Activated CD8-positive, alpha-beta T cell treated with anti-CD3 and anti-CD28 coated beads for 36 hours (primary cell): ENCODE measurements at places on chromosomes 13 and 19. TPM values are rescaled to one million over a fixed set of nuclear protein-coding genes. Genes with fewer than 3 reads are reported as not detected.
A peak's percentile ranks its signal among the peaks of the same experiment; 100 is the strongest.

GRCh38 chr19:39247701-39248664, 673 bp downstream of the IFNL4 start:
- no peak for DNase-seq

GRCh38 chr19:55265173-55265572, 6.4 kb upstream of the PPP6R1 start:
- DNase-seq, result no peak

- DNase-seq, result no peak
Observed at GRCh38 chr19:35784503-35785338, 9.4 kb downstream of the ARHGAP33 start.

DNA sequence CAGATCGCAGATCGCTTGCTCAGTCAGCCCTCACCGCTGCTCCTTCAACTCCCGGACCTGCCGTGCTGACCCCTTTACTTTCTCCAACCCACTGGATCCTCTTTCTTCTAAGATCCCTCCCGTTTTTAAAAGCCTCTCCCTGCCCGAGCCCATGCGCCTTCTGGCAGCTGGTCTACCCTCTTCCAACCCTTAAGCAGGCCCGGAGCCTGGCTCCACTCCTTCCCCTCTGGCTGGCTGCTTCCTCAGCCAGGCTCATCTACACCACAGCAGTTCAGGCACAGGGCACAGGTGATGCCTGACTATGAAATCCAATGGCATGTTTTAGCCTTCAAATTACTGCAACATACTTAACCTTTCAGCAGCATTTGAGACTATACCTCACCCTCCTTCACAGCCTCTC, 63.8 kb upstream of the PABPC3 start:
- DNase-seq, result no peak

GRCh38 chr19:23098988-23099387, 17.8 kb upstream of the ZNF730 start:
- no peak for DNase-seq

GRCh38 chr13:32530841-32531253, 7.7 kb downstream of the N4BP2L2 start:
- DNase-seq, result no peak

GRCh38 chr13:30022796-30023195, 172.4 kb upstream of the UBL3 start:
- DNase-seq, result no peak

DNA sequence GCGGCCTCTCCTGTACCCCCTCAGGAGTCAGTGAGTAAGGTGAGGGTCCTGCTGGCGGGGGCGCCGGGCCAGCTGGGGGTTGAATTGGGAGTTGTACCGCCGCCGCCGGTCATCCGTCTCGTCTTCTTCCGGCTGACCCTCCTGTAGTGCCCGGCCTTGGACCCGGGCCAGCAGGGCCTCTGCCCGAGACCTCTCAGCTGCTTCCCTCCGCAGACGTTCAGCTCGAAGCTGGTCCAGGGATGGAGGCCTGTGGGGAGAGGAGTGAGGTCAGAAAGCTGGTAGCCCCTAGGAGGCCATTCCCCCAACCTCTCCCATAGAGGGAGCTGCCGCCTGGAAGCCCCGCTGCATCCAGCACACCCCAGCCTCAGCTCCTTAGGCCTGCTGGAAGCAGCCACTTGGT, 3.8 kb downstream of the LENG1 start:
- no peak for DNase-seq

GRCh38 chr13:114339857-114340534, 25.7 kb downstream of the CHAMP1 start:
- DNase-seq, result peak; percentile 70

DNA sequence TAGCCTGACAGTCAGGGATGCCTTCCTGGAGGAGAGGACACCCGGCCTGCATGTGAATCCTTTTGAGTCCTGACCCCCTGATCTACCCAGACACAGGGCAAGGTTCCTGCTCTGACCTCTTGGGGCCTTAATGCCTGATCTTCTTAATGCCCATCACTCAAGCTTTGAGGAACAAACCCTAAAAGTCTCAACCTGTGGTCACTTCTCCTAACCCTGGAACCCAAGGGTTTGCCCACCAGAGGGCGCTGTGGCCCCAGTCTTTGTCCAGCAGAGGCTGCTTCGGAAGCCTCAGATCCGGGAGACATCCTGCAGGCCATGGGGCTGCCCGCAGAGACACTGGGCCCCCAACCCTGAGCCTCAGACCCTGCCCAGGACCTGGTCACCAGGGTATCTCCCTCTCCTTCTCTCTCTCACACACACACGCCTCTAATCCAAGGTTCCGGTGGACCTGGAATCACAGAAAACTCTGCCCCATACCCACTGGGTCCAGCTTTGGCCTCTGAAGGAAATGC, 9.8 kb upstream of the DPF1 start:
- DNase-seq, result peak; percentile 92

DNA sequence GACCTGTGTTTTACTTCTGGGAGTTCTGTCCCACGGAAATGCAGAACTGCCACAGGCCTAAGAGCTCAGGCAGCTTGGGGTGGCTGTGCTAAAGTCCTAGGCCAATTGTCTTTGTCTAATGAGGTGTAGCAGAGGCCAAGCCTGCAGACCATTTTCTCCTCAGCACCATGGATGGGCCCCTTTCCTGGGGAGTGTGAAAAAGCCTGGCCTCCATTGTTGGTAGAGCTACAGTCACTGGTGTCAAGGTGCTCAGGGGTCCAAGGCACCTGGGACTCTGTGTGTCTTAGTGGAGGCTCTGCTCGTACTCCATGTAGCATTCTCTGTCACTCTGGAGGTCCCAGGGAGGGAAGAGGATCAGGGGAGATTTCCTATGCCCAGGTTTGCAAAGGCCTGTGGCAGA, 329.6 kb downstream of the SLITRK5 start:
- no peak for DNase-seq

DNA sequence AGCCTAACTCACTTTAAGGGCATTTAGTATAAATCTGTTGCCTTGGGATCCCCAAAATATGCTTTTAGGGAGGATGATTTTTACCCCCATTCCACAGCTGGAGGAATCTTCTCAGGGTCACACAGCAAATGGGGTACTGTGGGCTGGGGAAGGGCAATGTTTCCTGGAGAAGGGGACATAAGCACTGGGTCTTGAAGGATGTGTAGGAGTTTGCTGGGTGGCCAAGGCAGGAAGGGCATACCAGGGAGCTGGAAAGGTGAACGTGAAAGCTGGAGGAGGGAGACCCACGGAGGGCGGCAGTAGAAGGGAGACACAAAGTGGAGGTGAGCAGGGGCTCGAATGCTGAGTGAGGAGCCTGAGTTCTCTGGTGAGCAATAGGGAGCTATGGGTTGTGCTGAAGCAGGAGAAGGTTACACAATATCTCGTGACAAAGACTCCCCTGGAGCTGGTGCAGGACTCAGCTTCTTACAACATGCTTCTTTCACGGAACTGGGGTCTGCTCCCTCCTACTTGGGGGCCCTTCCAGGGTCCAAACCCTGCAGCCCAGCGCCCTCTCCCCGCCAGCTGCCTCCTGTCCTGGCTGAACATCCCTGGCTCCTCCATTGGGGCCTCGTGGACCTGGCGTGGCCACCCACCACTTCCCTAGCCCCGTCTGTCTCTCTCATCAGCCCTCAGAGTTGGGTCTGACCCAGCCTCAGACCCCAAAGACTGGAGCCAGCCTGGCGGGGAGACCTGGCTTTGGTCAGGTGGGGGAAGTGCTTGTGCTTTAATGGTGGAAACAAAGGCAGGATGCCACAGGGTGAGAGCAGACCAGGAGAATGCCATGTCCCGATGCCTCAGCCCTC, 11.1 kb downstream of the CILP2 start:
- DNase-seq, result no peak

DNA sequence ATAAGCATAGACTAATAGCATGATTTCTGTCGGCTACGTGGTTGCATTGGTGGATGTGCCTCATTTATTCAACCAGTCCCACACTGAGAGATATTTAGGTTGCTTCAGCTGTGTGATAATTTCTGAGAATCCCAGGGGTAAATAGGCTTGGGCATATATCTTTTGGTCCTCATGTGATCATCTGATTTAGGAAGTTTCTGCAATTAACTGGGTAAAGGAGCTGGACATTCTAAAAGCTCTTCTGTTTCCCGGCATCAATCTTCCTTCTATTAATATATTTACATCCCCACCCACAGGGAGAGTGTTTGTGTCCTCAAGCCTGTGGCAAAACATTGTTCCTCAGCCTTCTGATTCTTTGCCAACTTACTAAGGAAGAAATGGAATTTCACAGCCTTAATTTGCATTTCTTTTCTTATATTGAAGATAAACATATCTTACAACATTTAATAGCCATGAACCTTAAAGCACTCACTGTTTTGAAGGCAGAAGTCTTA, 431.6 kb downstream of the RFC3 start:
- DNase-seq, result no peak

GRCh38 chr13:110458594-110459365, 102.7 kb downstream of the RAB20 start:
- DNase-seq, result no peak

DNA sequence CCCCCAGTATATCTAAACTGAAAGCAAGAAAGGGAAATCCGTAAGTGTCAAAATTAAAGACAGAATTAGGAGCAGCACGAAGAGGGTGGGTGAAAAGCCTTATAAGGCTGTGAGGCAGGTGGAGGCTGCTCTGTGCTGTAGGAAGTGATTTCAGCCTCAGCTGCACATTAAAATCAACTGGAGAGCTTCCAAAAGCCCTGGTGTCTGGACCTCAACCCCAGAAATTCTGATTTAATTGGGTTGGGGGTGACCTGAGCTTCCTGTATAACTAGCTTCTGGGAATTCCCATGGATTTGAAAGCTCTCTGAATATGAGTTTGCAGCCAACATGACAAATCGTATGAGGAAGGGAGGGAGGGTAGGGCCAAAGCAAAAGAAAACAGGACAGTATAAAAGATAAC, 242.4 kb upstream of the TMTC4 start:
- DNase-seq, result no peak

DNA sequence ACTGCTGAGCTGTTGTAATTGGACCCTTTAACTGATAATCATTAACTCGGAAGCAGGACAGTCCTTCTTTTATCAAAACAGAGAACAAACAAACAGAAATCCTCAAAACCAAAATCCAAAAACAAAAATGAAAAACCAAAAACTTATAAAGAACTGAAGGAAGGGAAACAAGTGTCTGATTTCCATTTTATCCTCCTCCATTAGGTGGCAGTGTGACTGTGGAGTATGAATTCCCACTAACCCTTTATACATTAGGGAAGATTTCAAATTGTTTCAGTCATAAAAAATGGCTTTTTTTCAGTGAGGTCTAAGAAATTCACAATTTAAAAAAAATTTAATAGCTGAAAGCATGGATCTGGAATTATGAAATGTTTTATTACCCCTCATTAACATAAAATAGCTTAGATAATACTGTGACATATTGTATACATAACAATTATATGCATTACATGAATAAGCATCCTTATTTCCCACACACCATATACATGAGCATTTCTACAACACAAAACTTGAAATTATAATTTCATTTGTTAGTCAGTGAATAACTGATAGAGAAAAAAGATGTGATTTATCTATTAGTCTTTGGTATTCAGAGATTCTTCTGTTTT, 1074.3 kb upstream of the PCDH9 start:
- DNase-seq, result no peak

DNA sequence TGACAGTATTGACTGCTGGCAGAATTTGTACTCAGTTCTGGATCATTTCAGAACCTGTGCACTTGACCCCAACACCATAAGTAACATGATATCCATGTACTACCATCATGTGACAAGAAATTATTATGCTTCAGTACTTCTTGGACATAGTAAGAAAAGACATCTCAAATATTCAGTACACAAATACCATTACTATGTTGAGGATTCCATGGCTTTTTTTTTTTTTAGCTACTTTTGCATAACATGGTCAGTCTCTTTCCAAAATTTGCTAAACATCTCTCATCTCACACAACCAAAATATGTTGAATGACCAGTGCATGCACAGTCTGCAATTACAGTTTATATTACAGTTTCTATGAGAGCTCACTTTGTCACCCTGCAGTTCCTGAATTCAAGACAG, 85.3 kb downstream of the FLT1 start:
- no peak for DNase-seq

- DNase-seq, result no peak
Observed at GRCh38 chr13:27857282-27857681, 62.5 kb upstream of the PDX1 start.

DNA sequence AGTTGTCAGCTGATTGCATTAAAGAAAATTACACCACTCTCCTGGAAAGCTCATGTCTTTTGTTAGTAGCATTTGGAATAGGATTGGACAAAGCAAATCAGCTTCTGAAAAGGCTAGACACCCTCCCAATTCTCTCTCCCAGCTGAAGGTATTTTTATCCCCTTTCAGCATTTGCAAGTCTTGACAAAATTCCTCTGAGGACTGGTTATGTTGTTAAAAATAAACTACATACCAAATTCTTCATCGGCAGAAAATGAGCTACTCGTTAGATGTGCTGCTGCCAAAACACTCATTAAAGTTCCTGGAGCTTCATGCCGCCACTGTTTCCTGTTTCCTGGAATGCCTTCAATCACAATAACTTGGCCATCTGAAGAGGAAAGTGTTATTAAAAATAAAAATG, 37.1 kb downstream of the UTP14C start:
- no peak for DNase-seq

DNA sequence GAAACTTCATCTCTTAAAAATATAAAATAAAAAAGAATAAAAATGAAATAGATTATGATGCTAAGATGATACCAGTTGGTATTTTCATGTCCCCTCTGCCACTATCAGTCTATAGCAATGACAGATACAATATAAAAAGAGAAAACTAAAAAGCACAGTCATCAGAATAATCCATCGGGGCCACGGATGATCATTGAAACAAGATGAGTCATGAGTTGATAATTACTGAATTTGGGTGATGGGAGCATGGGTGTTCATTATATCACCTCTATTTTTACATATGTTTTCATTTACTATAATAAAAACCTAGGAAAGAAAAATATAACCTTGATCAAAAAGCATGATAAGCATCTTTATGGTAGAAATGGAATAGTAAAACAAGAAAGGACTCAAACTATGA, 41.1 kb downstream of the PIBF1 start:
- no peak for DNase-seq

The SIGLEC9 gene
- 0.40 TPM for total RNA-seq

The CYP2A7 gene
- not detected for total RNA-seq

The IGFL3 gene
- not detected for total RNA-seq
